LNCaP clone FGC (cell line): ENCODE measurements at places on chromosomes 1 and 21.
A peak's percentile ranks its signal among the peaks of the same experiment; 100 is the strongest.

GRCh38 chr1:33358114-33358794, 37.4 kb upstream of the A3GALT2 start:
- DNase-seq = no peak

DNA sequence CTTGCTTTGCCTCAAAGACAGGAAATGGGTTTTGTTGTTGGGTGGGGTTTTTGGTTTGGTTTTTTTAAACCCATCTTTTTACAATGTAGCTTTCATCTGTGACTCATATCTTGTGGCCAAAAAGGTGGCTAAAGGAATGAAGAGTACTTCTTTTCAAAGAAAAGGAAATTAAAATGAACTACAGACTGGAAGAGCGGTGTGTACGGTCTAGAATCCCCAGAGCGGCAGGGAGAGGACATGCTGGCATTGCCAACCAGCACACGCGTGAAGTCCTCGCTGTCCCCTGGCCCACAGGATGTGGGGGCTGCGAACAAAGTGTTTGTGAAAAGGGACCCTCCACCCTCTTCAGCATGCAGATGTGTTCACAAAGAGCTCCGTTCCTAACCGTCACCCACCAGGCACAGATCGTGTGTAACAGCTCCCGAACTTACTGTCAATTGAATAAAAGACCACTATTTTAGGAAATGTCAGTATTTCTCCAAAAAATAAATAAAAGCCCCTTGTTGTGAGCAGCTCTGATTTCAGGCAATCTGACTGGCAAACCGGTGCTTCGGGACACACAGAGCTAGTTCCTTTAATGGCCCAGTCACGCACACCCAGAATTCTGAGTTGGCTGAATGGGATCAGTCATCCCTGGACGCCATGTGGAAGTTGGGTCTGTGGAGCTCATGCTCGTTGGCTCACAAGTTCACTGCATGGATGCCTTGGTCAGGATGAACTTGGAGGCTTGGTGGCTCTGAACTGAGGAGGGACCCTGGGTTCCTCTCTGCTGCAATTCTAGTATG, 602.9 kb downstream of the NPHP4 start:
- DNase-seq = no peak

DNA sequence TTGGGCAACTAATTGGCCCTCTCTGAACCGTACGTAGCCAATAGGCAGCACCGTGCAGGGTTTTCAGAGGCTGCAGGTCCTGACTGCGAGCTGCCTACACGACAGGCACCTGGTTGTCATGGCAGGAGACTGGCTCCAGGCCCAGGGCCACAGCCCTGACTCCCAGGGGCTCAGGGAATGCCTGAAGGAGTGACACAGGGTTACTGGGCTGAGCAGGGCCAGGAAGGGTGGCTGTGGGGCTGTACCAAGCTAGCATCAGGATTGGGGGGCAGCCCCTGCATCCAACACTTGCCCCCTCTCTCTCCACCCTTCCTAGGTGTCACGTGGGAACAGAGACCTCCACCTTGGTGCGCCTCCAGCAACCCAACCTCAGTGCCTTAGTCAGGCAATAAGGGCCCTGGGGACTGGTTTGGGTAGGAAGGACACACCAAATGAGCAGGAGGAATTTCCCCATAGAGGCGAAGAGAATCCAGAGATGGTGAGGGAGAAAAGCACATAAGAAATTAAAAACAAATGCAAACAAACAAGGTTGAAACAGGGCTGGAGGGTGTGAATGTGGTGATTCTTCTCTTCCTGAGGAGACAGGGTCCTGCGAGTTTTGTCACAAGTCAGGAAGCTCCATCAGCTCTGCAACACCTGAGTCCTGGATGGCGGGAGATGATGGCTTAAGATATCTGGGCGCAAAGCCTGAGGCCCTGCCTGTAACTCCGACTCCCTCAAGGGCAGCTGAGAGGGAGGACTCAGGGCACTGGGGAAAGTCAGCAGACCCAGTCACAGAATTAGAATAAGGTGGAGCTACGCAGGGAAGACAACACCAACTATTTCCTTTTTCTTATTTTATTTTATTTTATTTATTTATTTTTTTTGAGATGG, 19.7 kb upstream of the RNU1-4 start:
- DNase-seq = no peak

DNA sequence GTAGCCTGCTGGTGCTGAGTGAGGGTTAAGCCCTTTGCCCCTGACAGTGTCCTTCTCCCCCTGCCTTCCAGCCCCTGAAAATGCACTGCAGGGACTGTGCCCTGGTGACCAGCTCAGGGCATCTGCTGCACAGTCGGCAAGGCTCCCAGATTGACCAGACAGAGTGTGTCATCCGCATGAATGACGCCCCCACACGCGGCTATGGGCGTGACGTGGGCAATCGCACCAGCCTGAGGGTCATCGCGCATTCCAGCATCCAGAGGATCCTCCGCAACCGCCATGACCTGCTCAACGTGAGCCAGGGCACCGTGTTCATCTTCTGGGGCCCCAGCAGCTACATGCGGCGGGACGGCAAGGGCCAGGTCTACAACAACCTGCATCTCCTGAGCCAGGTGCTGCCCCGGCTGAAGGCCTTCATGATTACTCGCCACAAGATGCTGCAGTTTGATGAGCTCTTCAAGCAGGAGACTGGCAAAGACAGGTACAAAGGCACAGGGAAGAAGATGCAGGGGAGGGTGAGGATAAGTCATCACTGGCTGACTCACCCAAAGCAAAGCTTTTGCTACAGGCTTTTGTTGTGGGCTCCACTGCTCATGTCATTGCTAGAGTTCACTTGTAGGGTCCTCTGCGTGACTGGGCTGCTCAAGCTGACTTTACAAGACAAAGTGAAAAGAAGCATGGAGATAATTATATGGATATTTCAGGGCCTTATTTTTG, 174.9 kb downstream of the PIGK start:
- DNase-seq = no peak

- no peak for DNase-seq
Measured at GRCh38 chr1:37020653-37021277, 13.6 kb downstream of the GRIK3 start.

- DNase-seq = no peak
Measured at GRCh38 chr1:170194451-170194850, 48.7 kb downstream of the NTMT2 start.

DNA sequence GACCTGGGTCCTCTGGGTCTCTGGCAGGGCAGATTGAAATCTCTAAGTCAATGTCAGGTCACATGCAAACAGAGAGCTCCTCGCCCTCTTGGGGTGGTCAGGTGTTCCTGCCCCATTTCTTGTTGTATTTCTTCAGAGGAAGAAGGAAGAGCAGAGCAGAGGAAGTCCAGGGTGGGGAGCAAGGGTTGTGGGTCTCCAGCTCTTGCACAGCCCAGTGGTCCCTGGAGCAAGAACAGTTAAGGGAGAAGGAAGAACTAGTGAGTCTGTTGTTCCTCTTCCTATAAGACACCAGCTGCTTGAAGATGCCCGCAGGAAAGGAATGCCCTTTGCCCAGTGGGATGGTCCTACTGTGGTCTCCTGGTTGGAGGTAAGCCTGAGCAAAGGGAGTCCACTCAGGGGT, 26.3 kb downstream of the MYOG start:
- no peak for DNase-seq

- DNase-seq = no peak
Measured at GRCh38 chr1:183989078-183989577, 48.4 kb downstream of the COLGALT2 start.

GRCh38 chr21:39000496-39000895, 182.8 kb downstream of the PSMG1 start:
- DNase-seq = no peak

DNA sequence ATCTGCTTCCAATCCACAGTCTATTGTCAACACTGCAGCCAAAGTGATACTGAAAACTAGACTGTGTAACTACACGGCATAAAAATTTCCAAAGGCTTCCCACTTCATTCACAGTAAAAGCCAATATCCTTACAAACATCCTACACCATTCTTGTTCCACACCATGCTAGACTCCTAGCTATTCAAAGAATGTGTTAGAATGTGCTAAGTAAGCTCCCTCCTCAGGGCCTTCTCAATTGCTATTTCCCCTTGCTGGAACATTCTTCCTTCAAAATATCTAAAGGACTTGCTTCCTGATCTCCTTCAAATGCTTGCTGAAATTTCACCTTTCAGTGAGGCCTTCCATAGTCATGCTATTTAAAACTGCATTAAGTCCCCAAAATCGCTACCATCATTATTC, 228.1 kb downstream of the AKT3 start:
- DNase-seq = no peak

- no peak for DNase-seq
Measured at GRCh38 chr1:169892176-169892926, 1.3 kb downstream of the SCYL3 start.

- no peak for DNase-seq
Measured at GRCh38 chr1:112583366-112583765, 35.6 kb downstream of the ST7L start.

- no peak for DNase-seq
Measured at GRCh38 chr1:204782118-204782700, 88.5 kb upstream of the NFASC start.

DNA sequence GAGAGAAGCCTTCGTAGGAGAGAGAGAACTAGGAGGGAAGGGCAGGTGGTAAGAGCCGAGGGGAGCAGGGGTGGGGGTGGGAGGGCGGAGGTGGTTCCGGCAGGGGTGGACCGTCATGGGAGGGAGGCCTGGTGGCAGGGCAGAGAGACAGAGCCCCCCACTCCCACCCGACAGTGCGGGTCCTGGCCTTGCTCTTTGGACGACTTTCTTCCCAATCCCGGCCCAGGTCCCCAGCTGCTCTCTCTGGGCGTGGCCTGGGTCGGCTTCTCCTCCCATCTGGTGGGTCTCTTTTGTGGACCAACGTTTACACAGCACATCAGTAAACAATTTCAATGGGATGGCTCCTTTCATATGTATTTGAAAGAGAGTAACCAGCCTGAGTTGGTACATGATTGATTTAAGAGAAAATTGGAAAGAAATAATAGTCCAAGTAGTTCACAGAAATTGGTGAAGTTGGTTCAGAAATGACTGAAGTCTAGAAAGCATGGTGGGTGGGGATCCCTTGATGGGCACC, 56.9 kb downstream of the LDLRAD2 start:
- no peak for DNase-seq

GRCh38 chr1:225886159-225887029, 2.6 kb downstream of the LEFTY1 start:
- no peak for DNase-seq

DNA sequence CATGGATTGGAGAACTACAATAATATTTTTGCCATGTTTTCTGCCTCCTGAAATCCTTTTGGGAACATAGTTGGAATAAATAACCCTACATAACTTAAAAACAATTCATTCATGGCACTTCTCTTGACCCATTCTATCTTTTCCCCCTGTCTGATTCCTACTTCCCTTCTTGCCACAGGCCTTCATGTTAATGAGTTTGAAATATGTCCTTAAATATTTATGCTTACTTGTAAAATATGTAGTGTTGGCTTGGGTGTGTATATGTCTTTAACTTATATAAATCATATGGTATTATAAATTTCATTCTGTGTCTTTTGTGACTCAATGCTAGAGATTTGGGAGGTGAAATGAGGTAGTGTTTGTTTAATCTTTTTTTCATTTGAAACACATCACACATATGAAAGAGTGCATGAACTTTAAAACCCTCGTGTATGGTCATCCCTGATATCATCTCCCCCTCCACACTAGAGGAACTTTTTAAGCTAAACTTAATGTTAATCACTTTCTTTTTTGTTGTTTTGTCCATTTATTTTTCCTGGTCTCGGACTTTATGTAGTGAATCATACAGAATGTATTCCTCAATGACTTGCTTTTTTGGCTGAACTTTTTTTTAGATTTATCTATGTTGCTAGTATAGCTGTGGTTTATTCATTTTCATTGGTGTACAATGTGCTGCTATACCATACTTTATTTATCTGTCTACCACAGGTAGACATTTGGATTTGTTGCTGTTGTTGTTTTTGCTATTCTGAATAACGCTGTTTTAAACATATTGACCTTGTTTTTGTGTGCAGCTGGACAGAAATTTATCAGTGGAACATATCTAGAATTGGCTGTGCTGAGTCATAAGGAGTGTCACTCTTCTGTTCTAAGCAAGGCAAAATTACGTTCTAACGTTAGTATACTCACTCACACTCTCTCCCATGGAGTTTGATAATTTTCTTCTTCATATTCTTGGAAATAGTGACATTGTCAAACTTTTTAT, 441.6 kb downstream of the PLPP3 start:
- no peak for DNase-seq

DNA sequence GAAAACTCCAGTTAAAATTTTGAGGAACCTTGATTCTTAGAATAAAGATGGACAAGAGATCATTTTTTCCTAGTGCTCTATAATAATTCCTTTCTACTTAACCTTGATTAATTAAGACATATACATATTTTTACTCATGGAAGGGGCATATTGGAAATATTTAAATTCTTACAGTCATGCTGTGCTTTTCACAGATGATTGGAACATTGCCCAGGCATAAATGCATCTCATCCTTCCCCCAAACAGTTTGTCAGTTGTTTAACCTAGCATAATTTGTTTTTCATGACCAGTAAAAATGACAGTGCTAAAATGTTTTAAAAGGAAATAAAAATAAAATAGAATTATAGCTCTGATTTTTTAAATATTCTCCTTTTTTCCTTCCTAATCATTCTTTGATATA, 140.0 kb downstream of the DNM3 start:
- DNase-seq = no peak

DNA sequence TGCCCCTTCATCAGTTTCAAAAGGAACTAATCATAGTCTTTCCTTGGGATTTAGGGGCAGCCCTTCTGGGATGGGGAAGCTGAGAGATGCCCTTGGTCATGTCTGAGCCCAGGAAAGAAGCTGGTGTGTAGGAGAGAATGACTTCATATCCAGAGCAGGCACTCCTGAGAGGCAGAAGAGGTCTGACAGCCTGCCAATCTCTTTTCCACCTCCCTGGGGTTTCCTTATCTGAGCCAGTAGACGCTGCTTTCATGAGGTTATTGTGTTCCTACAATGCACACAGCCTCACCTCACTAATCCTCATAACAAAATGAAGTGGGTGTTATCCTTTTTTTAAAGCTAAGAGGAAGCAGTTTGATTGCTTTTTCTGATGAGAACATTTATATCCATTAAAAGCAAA, 14.1 kb downstream of the ROR1 start:
- peak; percentile 84 for DNase-seq

GRCh38 chr1:51661081-51661518, 44.2 kb downstream of the OSBPL9 start:
- no peak for DNase-seq

DNA sequence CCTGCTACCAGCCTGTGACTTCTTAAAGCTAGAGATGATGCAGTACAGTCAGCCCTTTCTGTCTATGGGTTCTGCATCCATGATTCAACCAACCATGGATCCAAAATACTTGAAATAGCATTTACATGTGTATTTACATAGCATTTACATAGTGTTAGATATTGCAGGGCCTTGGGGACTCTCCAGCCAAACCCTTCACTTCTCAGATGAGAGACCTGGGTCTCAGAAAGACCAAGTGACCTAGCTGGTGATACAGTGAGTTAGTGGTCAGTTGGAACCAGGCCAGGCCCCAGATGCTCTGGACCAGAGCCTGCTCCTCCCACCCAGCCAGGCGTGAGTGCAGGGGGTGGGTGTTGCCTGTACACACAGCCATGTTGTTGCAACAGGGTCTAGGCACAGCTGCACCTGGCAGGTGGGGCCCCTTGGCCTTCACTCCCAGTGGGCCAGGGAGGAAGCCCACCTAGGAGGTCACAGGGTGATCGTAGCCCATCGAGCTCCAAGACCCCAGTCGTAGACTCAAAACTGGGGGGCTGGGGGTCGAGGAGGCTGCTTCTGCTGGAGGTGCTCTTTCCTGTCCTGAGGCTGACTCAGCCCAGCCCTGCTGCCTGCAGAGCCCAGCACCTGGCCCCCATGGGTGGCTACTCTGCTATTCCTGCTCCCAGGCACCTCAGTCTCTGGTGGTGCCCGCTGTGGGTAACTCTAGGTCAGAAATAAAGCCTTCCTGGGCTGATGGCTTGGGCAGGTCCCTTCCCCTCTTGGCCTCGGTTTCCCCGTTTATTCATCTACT, 7.7 kb downstream of the TMEM61 start:
- no peak for DNase-seq
